ENCODE measurements at places on chromosomes 2 and 18.
A peak's percentile ranks its signal among the peaks of the same experiment; 100 is the strongest.

DNA sequence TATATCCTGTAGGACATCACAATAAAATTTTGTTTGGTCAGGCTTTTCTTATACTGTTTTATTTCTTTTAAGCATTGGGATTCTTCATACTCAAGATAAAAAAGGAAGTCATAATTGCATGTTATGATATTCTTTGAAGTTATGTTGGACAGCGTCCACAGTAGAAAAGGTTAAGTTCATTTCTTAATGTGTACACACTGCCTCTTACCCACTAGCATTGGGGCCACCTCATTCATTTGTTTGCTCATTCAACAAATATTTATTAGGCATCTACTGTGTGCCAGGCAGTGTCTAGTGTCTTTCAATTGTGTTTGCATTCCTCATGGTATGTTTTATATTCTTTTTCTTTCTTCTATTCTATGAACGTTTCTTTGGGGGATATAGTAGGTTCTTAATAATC is 70.2 kb downstream of the PTPRM start:
- no peaks in the 10 kb centered on the region for H3K27me3 ChIP-seq
- no peak for DNase-seq
- H3K27ac ChIP-seq = no peak overlapping the region
- no peak overlapping the region for H3K4me3 ChIP-seq
- no peaks in the 10 kb centered on the region for H3K4me1 ChIP-seq
- no peaks in the 10 kb centered on the region for H3K36me3 ChIP-seq

DNA sequence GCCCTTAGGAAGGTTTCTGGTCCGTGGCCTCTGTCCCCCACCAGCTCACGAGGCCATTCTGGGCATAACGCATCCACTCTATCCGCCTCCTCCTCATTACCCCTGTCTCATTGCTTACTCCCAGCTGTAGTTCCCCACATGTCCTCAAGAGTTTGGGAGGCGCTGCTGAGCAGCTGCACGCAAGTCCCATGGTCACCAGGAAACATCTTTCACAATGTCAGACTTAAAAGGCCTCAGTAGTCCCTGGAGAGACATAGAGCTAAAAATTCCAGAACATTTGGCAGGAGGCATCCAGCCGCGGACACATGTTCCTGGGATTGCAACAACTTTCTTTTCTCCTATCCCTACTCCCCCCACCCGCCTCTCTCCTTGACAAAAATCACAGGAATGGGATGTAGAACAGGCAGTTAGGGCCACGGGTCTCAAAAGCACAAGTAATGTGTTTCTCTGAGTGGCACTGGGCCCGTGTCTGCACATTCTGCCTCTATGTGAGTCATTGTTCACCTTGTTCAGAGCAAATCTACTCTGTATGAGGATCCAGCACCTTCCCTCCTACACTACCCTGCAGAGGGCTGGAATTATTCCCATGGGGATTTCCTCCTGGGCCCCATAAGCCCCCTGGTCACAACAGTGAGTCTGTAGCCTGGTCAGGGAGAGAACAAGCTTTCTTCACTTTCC is 8.1 kb downstream of the LBH start:
- H3K27ac ChIP-seq = no peak overlapping the region
- H3K36me3 ChIP-seq = no peaks in the 10 kb centered on the region
- no peaks in the 10 kb centered on the region for H3K27me3 ChIP-seq
- H3K4me3 ChIP-seq = no peak overlapping the region
- no peaks in the 10 kb centered on the region for H3K4me1 ChIP-seq

DNA sequence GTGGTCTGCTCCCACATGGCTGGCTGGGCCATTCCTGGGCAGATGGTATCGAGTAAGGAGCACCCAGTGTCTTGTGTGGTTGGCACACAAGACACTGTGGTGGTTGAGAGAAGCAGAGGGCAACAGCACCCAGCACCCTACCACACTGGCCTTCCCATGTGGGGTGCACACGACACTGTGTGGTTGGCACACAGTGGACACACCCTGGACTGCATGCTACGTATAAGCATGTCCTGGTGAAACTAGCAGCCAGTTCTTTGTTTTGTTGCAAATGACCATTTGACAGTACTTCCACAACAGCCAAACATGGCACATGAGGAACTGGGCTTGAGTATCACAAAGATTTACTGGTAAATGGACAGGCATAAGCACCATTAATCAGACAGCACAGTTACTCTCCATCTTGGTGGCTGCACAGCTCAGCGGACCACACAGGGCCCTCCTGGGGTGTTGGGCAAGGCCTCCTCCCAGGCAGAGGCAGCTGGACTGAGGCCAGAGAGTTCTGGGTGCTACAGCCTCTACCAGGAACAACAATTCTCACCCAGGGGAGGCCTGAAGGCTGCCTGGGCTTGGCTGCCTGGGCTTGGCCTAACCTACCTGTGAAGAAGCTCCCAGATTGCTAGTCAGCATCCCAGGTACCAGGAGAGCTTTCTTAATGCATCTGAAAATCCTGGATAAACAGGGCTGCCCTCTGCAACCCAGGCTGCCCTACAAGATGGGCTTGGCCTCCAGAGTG is 59.3 kb upstream of the ALPP start:
- no peaks in the 10 kb centered on the region for H3K36me3 ChIP-seq
- H3K4me3 ChIP-seq = no peak overlapping the region
- no peak overlapping the region for H3K27ac ChIP-seq
- peaks cover 33% of the 10 kb centered on the region for H3K4me1 ChIP-seq
- peak; percentile 6 for DNase-seq
- H3K27me3 ChIP-seq = no peaks in the 10 kb centered on the region

DNA sequence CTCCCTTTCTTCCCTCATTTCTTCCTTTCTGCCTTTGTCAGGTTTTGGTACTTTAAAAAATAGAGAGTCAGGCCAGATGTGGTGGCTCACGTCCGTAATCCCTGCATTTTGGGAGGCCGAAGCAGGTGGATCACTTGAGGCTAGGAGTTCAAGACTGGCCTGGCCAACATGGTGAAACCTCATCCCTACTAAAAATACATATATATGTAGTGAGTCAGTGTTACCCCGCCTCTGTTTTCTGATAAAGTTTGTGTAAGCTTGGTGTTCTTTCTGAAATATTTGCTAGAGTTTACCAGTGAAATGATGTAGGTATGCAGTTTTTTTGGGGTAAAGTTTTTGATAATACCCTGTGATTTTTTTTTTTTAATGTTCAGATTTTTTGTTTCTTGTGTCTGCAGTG is 58.8 kb downstream of the DGKD start:
- H3K4me1 ChIP-seq = peaks cover 25% of the 10 kb centered on the region
- no peak for DNase-seq
- H3K27ac ChIP-seq = peak overlapping the region; percentile 71
- no peak overlapping the region for H3K4me3 ChIP-seq
- H3K27me3 ChIP-seq = no peaks in the 10 kb centered on the region

DNA sequence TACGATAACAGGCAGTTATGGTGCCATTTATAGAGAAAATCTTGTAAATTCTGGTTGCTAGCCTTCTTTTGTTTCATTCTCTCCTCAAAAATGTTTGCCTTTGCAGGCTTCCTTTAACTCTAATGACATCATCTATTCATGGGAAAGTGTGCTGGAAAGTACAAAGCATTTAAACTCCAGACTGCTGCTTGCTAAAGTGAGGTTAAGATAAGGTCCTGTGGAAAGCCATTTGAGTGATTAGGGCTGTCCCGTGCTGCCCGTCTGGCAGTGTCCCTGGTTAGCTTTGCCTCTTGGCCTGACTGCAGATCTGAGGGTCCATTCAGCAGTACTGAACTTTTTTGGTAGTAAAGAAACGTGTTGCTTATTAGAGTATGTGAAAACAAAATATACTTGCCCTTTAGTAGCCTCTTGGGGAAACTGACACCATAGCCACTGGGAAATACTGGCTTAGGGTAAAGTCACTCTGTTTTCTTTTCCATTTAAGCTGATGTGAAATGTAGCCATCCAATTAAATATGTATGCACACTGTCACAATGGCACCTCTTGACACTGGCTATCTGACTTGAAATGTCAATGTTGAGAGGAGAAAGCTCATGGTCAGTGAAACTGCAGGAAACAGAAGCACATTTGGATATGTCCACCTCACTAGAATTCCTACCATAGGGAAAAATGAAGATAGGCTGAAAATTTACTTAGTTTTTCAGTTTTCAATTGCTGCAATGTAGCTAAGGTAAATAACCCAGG is 321.5 kb downstream of the SLC8A1 start:
- H3K4me1 ChIP-seq = no peaks in the 10 kb centered on the region
- no peaks in the 10 kb centered on the region for H3K36me3 ChIP-seq
- H3K27ac ChIP-seq = no peak overlapping the region

DNA sequence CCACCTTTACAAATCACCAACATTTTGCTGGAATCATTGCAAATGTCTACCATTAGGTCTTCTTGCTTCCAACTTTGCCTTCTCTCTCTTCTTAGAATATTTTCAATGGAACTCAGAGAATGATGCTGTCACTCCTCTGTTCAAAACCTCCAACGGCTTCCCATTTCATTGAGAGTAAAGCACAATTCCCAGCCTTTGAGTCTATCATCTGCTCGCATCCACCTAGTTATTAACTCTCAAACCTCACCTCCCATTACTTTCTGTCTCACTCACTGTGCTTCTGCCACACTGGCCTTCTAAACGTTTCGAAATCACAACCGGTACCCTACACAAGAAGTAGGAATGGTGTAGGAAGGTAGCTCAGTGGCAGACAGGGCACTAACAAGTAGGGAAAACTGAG is 40.0 kb downstream of the ROCK2 start:
- no peaks in the 10 kb centered on the region for H3K36me3 ChIP-seq
- H3K4me1 ChIP-seq = no peaks in the 10 kb centered on the region
- H3K27ac ChIP-seq = no peak overlapping the region
- no peak overlapping the region for H3K4me3 ChIP-seq
- no peak for DNase-seq
- no peaks in the 10 kb centered on the region for H3K27me3 ChIP-seq

- no peaks in the 10 kb centered on the region for H3K27me3 ChIP-seq
- no peaks in the 10 kb centered on the region for H3K4me1 ChIP-seq
- H3K27ac ChIP-seq = no peak overlapping the region
- DNase-seq = no peak
- no peaks in the 10 kb centered on the region for H3K36me3 ChIP-seq
- no peak overlapping the region for H3K4me3 ChIP-seq
These were observed 1257.8 kb upstream of the NRXN1 start for GRCh38 chr2:52289741-52290140.

GRCh38 chr2:9174771-9175437 is 31.7 kb upstream of the ASAP2 start:
- H3K27me3 ChIP-seq = no peaks in the 10 kb centered on the region
- H3K27ac ChIP-seq = no peak overlapping the region
- no peak overlapping the region for H3K4me3 ChIP-seq
- H3K36me3 ChIP-seq = no peaks in the 10 kb centered on the region

DNA sequence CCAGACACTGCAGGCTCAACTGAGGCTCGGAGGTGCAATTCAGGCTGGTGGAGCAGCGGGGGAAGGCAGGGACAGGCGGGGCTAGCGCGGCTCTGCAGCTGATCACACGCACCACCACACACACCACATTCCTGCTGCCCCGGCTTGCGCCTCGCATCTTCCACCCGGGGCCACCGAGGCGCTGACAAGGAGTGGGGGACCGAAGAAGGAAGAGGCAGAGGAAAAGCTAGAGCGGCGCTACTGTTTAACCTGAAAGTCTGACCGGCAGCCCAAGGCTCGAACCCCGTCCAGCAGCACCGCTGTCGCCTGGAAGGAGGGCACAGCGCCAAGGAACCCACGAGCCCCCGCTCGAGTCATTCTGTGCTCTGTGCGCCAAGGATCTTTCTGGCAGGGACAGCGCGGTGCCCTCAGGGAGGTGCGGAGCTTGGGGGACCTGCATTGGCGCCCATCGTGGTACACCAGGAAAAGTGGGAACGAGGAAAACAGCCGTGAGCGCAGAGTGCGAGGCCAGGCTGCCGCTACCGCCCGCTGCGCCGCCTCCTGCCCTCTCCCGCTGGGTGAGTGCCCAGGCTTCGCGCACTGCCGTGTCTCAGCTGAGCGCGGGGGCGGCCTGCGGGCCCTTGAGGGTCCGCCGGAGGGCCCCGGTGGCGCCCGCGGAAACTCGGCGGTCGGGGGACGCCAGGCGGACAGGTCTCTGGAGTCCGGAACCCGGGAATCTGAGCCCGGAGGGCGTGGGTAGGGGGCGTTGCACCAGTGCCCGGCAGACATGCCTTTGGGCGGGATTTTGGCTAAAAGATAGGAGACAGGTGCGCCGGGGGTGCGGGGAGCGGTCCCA is 860 bp upstream of the KCNJ3 start:
- H3K27ac ChIP-seq = no peak overlapping the region
- no peak for DNase-seq
- H3K4me3 ChIP-seq = peak overlapping the region; percentile 13
- peaks cover 22% of the 10 kb centered on the region for H3K27me3 ChIP-seq
- H3K4me1 ChIP-seq = no peaks in the 10 kb centered on the region

GRCh38 chr2:174964404-174964803 is 40.8 kb downstream of the CHN1 start:
- H3K4me3 ChIP-seq = no peak overlapping the region
- peaks cover 15% of the 10 kb centered on the region for H3K4me1 ChIP-seq
- H3K27me3 ChIP-seq = no peaks in the 10 kb centered on the region

DNA sequence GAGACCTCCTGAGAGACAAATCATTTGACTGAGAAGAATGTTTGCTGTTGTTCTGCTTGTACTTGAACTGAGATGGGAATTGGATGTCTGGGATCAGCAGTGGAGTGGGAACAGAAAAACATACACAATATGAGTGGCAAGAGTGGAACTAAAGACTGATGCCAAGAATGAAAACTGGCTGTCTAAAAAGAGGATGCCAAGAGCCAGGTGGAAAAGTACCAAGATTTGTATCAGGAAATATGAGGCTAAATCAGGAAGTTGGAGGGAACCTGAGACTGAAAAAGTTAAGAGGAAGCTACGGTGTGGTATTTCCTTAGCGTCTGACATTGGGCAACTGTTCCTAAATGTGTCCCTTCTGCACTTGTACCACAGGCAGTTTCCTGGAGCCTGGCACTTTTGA is 440.9 kb upstream of the CELF4 start:
- H3K4me3 ChIP-seq = no peak overlapping the region
- no peaks in the 10 kb centered on the region for H3K36me3 ChIP-seq
- H3K4me1 ChIP-seq = no peaks in the 10 kb centered on the region
- H3K27me3 ChIP-seq = no peaks in the 10 kb centered on the region
- DNase-seq = no peak

DNA sequence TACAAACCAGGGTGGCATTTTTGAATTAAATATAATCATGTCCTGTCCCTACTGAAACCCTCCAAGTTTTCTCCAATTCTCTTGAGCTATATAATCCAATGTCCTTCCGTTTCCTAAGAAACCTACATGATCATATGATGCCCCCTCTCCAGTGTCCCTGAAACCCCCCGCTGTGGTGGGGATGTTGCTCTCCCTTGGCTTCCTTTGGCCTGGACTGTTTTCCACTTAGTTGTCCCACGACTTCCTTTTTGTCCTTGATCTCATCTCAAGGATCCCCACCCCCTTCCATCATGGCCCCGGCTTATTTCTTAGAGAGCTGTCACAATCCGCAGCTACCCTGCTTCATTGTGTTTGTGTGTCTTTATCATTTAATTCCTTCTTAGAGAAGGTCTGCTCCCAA is 43.8 kb downstream of the TMEM18 start:
- H3K4me3 ChIP-seq = no peak overlapping the region
- H3K4me1 ChIP-seq = no peaks in the 10 kb centered on the region
- H3K36me3 ChIP-seq = no peaks in the 10 kb centered on the region

DNA sequence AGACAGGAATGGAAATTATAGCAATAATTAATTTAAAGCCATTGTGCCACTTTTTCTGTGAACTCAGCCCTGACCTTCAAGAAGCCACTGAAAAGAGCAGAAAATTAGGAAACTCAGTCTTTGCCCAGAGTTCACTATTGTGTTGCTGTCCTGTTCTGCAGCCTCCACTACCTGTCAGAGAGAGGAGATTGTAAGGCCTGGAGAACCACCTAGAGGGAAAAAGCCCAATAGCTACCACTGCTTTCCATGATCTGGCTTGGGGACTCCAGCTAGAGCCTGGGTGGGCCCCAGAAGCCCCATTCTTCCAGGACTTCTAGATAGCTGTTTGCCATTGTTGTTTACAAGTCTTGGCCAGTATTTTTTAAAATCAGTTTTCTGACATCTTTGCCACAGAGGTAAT is 176.1 kb upstream of the KLF7 start:
- no peak overlapping the region for H3K4me3 ChIP-seq
- H3K27me3 ChIP-seq = no peaks in the 10 kb centered on the region
- H3K27ac ChIP-seq = no peak overlapping the region
- DNase-seq = no peak
- peaks cover 2% of the 10 kb centered on the region for H3K4me1 ChIP-seq

Data from endothelial cell of umbilical vein (primary cell).